ENCODE measurements at places on chromosomes 5 and 9. TPM values are rescaled to one million over a fixed set of nuclear protein-coding genes. Genes with fewer than 3 reads are reported as not detected.

DNA sequence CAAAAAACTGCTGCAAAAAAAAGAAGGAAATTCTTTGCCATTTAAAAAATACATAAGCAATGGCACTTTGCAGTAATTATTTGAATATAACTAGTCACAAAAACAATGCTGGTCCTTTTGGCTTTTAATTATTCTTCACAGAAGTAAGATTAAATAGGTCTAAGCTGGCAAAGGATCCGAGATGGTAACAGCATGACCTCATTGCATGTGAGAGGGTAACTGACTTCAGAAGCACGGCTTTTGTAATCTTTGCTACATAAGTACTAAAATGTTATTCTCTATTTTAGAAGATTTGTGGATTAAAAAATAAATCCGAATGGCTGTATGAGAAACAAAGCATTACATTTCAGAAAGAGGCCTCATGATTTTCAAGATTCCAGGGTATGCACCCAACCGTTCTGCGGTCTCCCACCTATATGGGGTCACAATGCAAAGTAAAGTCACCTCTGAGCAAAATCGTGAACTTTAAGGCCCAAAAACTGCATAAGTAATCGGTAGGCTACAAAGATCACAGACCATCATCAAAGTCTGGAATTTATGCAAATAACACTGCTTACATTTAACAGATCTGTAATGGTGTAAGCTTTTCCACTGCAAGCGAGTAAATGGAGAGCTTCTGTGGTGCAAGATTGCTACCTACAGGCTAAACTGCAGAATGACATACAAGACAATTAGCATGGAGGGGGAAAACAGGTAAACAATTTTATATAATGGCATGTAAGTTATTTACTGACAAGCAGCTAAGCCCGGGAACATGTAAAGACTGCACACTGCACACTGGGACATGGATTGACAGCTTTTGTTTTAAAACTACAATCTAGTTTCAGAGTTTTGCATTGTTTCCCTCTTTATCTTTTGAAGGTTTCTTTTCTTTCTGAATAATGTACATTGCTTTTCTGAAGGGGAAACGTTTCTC lies 231.6 kb downstream of the SLF1 start:
- no peaks in the 10 kb centered on the region for H3K27me3 ChIP-seq
- no peaks in the 10 kb centered on the region for H3K4me1 ChIP-seq
- DNase-seq = no peak
- H3K36me3 ChIP-seq = no peaks in the 10 kb centered on the region
- H3K4me3 ChIP-seq = no peak overlapping the region

ECM2 gene
- not detected for total RNA-seq

- no peak overlapping the region for H3K4me3 ChIP-seq
- H3K4me1 ChIP-seq = no peaks in the 10 kb centered on the region
- no peaks in the 10 kb centered on the region for H3K27me3 ChIP-seq
- H3K36me3 ChIP-seq = no peaks in the 10 kb centered on the region
- DNase-seq = no peak
Observed at GRCh38 chr5:134110382-134110781, 4.1 kb upstream of the TCF7 start.

- no peak for DNase-seq
- no peak overlapping the region for H3K4me3 ChIP-seq
- no peaks in the 10 kb centered on the region for H3K27me3 ChIP-seq
- H3K4me1 ChIP-seq = no peaks in the 10 kb centered on the region
- H3K36me3 ChIP-seq = no peaks in the 10 kb centered on the region
- H3K27ac ChIP-seq = no peak overlapping the region
Observed at GRCh38 chr5:106418196-106418595, 1252.5 kb downstream of the EFNA5 start.

PLCXD3 gene
- 0.10 TPM for total RNA-seq

DNA sequence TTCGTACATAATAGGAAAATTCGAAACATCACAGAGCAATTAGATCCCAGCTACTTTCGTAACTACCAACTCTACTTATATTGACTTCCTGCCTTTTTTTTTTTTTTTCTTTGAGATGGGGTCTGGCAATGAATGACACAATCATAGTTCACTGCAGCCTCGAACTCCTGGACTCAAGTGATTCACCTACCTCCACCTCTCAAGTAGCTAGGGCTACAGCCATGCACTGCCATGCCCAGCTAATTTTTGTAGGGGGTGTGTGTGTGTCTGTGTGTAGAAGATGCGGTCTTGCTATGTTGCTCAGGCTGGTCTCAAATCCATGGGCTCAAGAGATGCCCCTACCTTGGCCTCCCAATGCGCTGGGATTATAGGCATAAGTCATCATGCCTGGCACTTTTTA lies 5.8 kb upstream of the PAIP2 start:
- no peak for DNase-seq
- H3K4me1 ChIP-seq = 0 out of 2 replicates have a peak, but pooled peaks cover under 1% of the 10 kb centered on the region
- H3K27me3 ChIP-seq = no peaks in the 10 kb centered on the region
- no peak overlapping the region for H3K27ac ChIP-seq
- H3K36me3 ChIP-seq = peaks cover 15% of the 10 kb centered on the region

IFNA21 gene
- total RNA-seq = not detected

DNA sequence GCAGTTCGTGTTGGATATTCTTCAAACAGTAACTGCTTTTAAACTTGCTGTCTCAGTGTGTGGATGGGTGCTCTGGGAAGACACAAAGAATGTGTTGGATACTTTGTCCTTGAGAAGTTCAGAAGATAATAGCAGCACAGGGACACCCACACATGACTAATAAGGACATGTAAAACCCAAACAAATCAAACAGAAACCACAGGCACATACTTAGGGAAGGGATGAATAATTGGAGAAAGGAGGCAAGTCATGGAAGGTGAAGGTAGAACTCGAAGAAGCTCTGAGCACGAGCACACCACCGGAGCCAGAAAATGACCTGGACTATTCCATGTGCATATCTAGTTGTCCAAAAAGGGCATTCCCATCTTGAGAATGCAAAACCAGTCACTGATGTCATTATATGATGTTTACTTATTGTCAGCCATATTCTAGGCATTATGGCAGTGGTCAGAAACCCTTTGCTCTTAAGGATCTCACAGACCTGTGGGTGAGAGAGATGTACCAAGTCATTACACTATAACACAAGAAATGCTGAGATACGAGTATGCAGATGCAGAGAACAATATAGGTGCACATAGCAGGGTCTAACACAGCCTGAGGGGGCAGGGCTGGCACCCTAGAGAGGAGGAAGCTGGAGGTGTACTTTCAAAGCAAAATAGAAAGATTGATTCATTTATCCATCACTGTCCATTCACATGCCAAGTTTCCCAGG lies 152.9 kb downstream of the PIK3R1 start:
- DNase-seq = no peak
- no peak overlapping the region for H3K4me3 ChIP-seq
- no peak overlapping the region for H3K27ac ChIP-seq

DNA sequence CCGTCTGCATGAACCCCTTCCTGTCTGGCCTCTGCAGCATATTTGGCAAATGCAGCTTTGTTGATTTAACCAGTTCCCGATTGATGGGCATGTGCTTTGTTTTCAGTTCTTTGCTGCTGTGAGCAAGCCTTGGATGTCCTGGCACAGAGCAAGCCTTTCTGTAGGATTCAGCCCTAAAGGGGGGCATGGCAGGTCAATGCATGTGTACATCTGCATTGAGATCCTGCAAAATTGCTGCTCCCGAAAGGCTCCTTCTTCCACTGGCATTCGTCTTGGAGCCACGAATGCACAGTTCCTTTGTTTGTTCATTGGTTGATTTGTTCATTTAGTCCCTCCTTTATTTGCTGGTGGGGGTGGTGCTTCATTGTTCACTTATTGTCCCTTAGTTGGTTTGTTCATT lies 34.8 kb downstream of the COL5A1 start:
- no peak for DNase-seq
- no peaks in the 10 kb centered on the region for H3K27me3 ChIP-seq
- no peak overlapping the region for H3K27ac ChIP-seq

SLC36A3 gene
- total RNA-seq = not detected

DNA sequence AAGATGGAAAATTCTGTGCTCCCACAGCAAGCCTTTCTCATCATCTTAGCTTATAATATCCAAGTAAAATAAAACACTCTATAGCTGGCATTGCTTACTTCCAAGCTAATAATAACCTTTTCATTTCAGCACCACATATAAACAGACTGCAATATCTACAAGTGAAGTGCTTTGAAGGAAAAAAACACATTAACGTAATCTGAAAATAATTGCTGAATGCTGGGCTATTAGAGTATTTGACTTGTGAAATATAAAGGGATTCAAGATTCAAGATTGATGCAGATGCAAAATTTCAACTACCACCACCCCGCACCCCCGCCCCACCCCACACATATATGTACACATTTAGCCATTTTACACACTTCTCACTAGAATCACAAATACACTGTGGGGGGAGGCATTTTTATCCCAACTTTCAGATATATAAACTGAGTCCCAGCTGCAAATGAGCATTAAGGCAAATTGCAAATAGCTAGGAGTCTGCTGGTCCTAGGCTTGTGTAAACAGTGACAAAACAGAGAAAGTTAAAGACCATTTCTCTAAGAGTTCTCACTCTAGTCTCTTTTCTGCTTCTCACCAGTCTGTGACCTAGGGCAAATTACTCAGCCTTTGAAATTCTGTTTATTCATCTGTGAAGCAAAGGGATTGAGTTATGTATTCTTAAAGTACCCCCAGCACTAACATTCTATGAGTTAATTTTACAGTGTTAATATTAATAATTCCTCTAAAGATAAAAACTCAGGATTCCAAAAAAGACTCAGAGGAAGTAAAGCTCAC lies 489.4 kb downstream of the PRELID2 start:
- H3K27ac ChIP-seq = no peak overlapping the region
- no peaks in the 10 kb centered on the region for H3K27me3 ChIP-seq
- H3K4me3 ChIP-seq = no peak overlapping the region
- DNase-seq = no peak

GRCh38 chr5:113029614-113030013 lies 53.0 kb downstream of the DCP2 start:
- no peaks in the 10 kb centered on the region for H3K36me3 ChIP-seq
- no peak overlapping the region for H3K4me3 ChIP-seq
- no peaks in the 10 kb centered on the region for H3K27me3 ChIP-seq
- H3K4me1 ChIP-seq = no peaks in the 10 kb centered on the region

DNA sequence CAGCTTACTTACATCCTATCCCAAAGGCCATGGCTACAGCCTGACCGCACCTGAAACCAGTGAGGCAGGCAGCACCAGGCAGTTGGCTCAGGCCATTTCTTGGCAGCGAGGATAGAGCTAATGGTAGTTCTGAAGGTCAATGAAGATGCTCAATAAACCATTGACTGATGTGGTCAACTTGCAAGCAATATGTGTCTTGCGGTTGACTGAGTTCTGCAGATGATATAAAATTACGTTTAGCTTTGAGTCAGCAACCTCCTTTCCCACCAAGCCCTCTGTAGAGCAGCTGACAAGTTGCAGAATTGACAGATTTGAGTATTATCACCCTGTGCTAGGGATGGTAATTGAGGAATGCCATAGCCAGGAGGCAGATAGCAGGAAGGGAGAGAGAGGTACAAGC lies 189.0 kb upstream of the PUM3 start:
- H3K4me3 ChIP-seq = no peak overlapping the region
- H3K27me3 ChIP-seq = no peaks in the 10 kb centered on the region
- H3K27ac ChIP-seq = no peak overlapping the region
- H3K36me3 ChIP-seq = no peaks in the 10 kb centered on the region
- no peak for DNase-seq
- no peaks in the 10 kb centered on the region for H3K4me1 ChIP-seq

SIMC1 gene
- total RNA-seq = 19.2 TPM

GALNT12 gene
- 3.3 TPM for total RNA-seq

DNA sequence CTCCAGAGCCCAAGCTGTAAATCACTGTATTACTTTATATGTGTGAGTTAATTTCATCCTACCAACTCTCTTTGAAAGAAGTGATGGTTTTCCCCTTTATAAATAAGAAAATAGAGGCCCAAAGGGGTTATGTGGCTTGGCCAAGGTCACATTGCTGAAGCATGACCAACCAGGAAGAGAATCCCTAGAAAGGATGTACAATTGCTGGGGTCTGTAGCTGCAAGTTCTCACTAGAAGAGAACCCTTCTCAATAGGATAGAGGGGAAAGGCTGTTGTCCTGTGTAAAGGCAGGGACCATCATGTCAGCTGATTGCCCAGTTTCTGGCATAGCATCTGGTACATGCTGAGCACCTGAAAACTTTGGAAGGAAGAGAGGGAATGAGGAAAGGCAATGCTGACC lies 39.0 kb upstream of the FAT2 start:
- H3K4me1 ChIP-seq = no peaks in the 10 kb centered on the region
- H3K27ac ChIP-seq = no peak overlapping the region
- DNase-seq = no peak

SIL1 gene
- 35.4 TPM for total RNA-seq

DNA sequence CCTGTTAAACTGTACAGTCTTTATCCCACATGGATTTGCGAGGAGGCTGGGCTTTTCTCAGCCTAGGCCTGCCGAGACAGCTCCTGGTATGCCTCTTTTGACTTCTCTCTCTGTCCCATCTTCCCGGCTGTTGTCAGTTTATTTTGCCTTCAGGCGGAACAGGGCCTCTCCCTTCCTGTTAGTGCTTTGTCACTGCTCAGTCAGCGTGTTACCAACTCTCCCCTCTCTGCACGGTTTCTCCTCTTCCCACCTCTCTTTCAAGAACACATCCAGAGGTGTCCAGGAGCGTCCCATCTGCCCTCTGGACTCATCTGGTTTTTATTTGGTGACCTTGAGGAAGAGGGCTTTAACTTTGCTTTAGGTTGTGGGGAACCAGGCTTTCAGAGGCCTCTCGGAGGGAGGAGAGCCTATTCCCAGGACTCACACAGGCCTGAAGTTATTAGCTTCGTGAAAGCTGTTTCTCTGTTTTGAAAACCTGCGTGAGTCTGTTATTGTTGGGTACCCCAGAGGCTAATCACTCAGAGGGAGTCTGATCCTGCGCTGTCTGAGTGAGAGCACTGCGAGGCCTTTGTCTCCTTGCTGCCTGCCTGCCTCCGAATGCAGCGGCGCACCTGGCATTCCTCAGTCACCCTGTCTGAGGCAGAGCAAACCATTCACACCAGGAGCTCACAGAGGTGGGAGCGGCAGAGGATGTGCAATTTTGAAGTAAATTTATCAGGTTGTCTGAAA lies 234.4 kb upstream of the MPDZ start:
- no peak overlapping the region for H3K4me3 ChIP-seq
- H3K27ac ChIP-seq = no peak overlapping the region
- no peaks in the 10 kb centered on the region for H3K36me3 ChIP-seq
- no peaks in the 10 kb centered on the region for H3K27me3 ChIP-seq

DNA sequence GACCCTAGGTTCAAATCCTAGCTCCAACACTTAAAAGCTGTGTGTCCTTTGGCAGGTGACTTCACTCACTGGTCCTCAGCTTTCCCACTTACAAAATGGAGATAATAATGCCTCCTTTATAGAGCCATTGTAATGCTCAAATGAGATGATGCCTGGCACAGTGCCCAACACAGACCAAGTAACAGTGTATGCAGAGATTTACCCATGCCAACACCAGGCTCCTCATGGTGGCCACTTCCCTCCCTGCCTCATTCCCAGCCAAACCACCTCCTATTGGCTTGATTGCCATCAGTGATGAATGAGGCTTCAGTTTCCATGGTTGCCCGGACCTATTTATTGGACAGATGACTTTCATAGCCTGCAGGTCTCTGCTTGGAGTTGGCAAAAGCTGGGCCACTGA lies 469.4 kb downstream of the CDK5RAP2 start:
- no peaks in the 10 kb centered on the region for H3K27me3 ChIP-seq
- no peak for DNase-seq
- no peaks in the 10 kb centered on the region for H3K4me1 ChIP-seq
- H3K36me3 ChIP-seq = no peaks in the 10 kb centered on the region
- H3K27ac ChIP-seq = no peak overlapping the region

- no peak for DNase-seq
- no peak overlapping the region for H3K27ac ChIP-seq
- H3K4me3 ChIP-seq = no peak overlapping the region
- H3K4me1 ChIP-seq = no peaks in the 10 kb centered on the region
- H3K27me3 ChIP-seq = no peaks in the 10 kb centered on the region
- no peaks in the 10 kb centered on the region for H3K36me3 ChIP-seq
Observed at GRCh38 chr5:9784231-9784630, 154.1 kb upstream of the TAS2R1 start.
